ENCODE measurements at places on chromosomes 6 and 20. TPM values are rescaled to one million over a fixed set of nuclear protein-coding genes. Genes with fewer than 3 reads are reported as not detected.

The BPIFB4 gene
- total RNA-seq, result not detected

The C6orf132 gene
- total RNA-seq, result 20.2 TPM

GRCh38 chr6:138966870-138967269 is 21.2 kb downstream of the REPS1 start:
- no peak for DNase-seq

- DNase-seq, result no peak
Measured at GRCh38 chr6:255041-255750, 37.1 kb upstream of the DUSP22 start.

DNA sequence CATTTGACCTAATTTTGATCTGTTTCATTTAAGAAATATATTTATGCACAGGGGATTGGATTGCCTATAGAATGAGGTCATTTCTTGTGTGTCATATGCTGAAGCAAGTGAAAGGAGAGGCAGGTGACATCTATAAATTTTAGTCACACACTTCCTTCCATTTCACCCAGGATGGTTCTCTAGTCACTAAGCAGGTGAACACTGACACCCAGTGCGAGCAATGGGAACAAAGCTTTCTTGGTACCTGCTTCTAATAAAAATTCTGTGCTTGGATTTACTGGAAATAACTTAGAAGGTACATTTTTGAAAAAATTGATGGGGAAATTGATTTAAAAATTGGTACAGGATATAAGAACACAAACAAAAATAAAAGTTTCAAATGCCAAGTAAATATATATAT is 66.9 kb upstream of the MC3R start:
- no peak for DNase-seq

- DNase-seq, result no peak
Measured at GRCh38 chr6:95681736-95682135, 104.4 kb downstream of the MANEA start.

- no peak for DNase-seq
Measured at GRCh38 chr6:26545627-26546026, 7.5 kb downstream of the HMGN4 start.

DNA sequence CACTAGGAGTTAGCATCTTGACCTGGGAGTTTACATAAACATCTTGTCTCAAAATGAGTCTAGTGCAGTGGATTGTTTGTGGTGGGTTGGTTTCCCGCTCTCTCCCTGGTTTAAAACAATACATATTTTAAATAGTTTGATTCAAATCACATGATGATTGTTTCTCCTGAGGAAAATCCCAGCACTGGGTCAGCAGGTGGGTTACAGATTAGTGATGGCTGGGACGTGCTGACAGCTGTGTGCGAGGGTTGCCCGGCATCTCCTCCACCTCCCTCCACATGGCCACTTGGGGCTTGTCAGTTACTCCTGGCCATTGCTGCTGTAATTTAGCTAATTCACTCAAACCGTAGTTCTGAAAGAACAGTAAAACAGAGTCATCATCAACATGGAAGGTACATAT is 306.4 kb upstream of the CITED2 start:
- no peak for DNase-seq

DNA sequence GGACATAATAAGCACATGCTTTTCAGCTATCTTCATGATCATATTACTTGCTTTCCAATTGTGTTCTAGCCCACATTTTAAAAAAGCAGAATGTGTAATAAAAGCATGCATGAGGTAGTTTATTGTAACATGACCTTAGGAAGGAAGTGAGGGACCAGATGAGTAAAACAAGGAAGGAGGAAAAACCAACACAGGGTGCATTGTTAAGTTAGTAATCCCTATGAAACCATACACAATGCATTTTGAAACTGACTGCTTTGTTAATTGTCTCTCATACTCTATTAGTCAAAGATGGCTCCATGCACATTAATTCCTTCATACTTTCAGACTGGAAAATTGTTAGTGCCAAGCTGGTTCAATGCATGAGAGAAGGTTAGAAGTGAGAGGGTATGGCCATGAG is 37.7 kb upstream of the CENPW start:
- no peak for DNase-seq

All from breast epithelium (tissue), 4 donors.